Right ventricle myocardium superior (tissue), 1 donor: ENCODE measurements at places on chromosomes 7 and 10.
A peak's percentile ranks its signal among the peaks of the same experiment; 100 is the strongest.

GRCh38 chr10:94357193-94357592 is 5.5 kb downstream of the NOC3L start:
- DNase-seq = no peak

- peak; percentile 92 for DNase-seq
These were observed at the start of gene ARPC1B for GRCh38 chr7:99374111-99375064. TSS of gene ARPC1B (plus strand) at chr7:99374730. CDS start at chr7:99385715, 10,985 bp downstream.

DNA sequence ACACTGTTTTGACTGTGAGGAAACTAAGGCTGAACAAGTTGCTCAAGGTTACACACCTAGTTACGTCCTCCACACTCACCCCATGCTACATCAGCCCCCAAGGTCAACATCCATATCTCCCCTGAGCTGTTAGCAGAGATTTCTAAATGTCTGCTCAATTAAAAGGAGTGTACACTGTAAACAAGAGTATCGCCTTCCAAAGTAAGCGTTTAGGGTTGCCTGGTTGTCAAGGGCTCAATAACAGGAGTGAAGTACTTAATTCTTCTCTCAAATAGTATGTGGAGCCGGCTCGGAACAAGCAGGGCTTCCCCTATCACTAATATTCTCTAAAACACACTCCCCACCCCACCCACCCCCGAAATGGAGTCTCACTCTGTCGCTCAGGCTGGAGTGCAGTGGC is 412.8 kb upstream of the GALNT17 start:
- no peak for DNase-seq

DNA sequence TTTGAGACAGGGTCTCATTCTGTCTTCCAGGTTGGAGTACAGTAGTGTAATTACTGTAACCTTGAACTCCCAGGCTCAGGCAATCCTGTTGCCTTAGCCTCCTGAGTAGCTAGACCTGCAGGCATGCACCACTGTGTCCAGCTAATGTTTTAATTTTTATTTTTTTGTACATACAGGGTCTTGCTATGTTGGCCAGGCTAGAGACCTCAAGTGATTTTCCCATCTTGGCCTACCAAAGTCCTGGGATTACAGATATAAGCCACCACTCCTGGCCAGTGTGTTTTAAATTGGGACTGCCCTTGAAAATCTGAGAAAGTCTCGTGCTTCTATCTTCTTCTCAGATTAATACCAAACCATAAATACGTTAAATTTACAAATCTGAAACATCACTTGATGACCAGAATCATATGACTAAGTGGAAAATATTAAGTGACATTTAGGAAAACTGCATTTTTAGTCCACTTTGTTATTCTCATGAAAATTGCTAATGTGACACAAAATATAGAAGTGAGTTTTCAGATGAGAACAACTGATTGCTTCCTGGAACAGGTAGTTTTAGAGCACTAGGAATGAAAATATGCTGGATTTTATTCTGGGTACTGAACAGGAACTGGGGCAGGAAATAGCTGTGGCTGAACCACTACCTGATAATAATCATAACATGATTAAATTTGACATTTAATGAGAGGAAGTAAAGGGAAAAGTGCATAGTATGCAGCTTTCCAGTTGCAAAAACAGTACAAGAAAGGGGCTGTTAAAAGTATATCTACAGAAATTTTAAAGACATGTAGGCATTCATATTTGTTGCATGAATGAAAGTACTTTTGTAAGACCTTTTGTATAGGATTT is 4.2 kb downstream of the PHTF2 start:
- DNase-seq = no peak

- DNase-seq = no peak
These were observed 39.6 kb downstream of the GTF2IRD1 start for GRCh38 chr7:74493295-74493694.
